ENCODE measurements at places on chromosomes 5 and 9.

GRCh38 chr5:157187046-157187754 is 6.6 kb downstream of the ITK start:
- DNase-seq, result no peak

GRCh38 chr9:90914196-90914595 is 112.6 kb downstream of the SYK start:
- DNase-seq, result no peak

GRCh38 chr5:59034498-59035186 is 451.8 kb downstream of the RAB3C start:
- DNase-seq, result no peak

- DNase-seq, result no peak
Observed at GRCh38 chr9:131478911-131479310, 23.8 kb upstream of the POMT1 start.
